ENCODE measurements at places on chromosomes 7 and 10.

- DNase-seq: peak; percentile 55
These were observed 1.3 kb upstream of the SLC26A5 start for GRCh38 chr7:103447073-103447960.

DNA sequence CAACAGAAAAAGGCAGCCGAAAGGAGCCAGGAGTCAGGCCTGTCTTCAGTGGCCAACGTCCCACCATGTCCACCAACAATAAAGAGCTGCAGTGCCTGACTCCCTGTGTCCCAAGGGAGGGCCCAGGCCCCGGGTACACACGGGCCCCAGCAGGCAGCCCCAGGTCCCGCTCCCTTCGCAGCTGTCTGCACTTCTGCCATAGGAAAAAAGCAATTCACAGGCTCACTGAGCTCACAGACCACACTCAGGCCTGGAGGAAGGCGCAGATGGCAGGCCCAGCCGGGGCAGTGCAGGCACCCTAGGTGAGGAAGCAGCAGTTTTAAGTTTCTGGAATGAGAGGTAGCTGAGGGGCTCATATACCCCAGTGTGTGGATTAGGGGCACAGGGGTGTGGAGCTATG is 100.5 kb downstream of the PRKAG2 start:
- no peak for DNase-seq

GRCh38 chr7:149473251-149473650 is 12.4 kb upstream of the ZNF777 start:
- no peak for DNase-seq

DNA sequence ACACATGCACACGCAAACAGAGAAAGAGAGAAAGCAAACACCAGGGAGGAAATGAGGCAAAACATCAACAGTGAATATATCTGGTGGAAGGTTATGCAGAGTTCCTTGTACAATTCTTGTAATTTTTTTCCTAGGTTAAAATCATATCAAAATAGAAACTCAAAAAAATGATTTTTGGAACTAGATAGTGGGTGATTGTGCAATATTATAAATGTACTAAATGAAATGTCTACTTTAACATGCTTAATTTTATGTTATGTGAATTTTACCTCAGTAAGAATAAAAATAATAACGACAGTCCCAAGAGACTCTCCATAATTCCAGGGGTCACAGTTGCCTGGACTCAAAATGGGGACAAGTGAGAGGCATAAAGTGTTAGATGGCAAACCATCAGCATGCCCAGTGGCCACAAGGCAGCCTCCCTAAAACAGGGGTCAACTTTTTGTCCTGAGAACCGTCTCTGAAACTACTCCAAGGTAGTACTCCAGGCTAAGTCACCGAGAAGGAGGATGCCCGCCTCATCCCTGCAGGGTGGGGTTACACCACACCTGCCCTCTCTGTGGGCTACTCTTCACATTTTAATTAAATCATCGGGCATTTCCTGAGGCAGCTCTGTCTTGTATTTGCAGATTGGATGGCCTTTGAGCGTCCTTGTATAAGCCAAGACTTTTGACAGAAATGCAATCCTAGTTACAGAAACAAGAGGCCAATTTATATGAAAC is 267.7 kb downstream of the ELMO1 start:
- no peak for DNase-seq

DNA sequence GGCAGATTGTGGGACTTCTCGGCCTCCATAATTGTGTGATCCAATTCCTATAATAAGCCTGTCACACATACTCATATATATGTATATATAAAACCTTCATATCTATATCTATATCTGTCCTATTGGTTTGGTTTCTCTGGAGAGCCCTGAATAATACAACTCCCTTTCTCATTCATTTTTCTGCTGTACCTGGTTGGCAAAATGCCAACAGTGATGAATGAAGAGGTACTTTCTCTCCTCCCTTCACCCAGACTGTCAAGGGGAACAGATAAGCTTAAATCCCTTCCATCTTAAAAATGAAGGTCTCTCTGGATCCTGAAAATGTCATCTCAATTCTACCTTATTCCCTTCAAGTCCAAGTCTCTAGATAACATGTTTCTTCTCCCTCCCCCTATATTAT is 60.3 kb upstream of the FOXP2 start:
- no peak for DNase-seq

DNA sequence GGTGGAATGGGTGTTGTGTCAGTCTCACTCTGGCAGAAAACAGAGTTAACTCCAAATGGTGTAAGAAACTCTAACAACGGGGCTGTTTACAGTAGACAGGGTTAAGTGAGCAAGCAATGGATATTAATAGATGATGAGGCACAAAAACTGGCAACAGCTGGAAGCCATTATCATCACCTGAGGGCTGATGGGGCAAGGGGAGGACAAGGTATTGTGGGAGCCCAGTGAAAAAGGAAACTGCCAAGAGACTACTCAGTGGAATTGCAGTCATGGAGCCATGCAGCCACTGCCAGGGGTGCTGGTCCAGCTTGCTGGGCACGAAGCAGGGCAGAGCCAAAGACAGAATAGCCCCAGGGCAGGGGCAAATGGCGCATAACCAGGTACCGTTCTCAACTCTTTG is 260.7 kb downstream of the BICC1 start:
- DNase-seq: no peak

GRCh38 chr10:132671228-132672154 is 114.5 kb downstream of the NKX6-2 start:
- peak; percentile 31 for DNase-seq

GRCh38 chr10:113121153-113121552 is 171.1 kb downstream of the TCF7L2 start:
- no peak for DNase-seq

- DNase-seq: no peak
These were observed 30.6 kb downstream of the IL15RA start for GRCh38 chr10:5946786-5947185.

- DNase-seq: no peak
These were observed 125.4 kb downstream of the MAPK8 start for GRCh38 chr10:48431871-48432270.

GRCh38 chr10:79128923-79129305 is 60.1 kb downstream of the ZMIZ1 start:
- no peak for DNase-seq

DNA sequence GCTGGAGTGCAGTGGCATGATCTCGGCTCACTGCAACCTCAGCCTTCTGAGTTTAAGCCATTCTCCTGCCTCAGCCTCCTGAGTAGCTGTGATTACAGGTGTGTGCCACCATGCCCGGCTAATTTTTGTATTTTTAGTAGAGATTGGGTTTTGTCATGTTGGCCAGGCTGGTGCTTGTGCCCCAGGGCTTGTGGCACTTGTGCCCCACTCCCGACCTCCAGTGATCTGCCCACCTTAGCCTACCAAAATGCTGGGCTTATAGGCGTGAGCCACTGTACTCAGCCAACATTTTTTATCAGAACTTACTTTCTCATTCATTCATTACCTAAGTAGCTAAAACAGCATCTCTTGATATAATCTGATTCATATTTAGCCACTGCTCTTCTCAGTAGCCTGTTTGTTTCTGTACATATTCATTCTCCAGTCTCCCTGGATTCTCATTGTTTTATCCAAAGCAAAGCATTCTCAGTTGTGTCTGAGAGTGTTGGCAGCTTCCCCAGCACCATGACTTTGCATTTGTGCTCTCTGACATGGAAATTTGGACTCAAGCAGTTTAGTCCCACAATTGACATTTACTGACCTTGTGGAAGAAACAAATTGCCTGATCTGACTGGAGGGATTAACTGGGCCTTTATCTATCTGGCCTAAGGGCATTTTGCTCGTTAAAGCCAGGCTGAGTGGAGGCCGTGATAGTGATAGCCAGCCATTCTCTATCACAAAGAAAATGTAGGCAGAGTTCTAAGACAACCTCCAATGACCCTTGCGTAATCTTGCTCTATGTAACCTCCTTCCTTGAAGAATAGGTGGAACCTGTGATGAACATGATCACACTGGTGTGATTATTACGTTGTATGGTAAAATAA is 44.9 kb downstream of the AKR1B15 start:
- DNase-seq: no peak

DNA sequence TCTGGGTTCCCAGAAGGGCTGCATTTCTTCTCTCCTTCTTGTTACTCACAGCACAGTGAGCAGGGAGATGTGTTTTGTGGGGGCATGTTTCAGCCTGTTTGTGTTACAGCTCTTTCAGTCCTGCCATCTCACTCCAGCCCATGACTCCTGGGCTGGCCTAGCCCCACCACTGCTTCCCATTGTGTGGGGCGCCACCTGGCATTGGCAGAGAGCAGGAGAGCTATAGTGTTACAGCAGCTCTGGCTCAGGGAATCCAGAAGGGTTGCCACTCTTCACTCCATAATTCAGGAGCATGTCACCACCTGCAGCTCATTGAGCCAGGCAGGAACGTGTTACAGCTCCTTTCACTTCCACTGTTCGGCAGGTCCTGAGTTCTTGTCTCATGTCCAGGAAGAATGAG is 30.0 kb downstream of the CLDN12 start:
- DNase-seq: no peak

DNA sequence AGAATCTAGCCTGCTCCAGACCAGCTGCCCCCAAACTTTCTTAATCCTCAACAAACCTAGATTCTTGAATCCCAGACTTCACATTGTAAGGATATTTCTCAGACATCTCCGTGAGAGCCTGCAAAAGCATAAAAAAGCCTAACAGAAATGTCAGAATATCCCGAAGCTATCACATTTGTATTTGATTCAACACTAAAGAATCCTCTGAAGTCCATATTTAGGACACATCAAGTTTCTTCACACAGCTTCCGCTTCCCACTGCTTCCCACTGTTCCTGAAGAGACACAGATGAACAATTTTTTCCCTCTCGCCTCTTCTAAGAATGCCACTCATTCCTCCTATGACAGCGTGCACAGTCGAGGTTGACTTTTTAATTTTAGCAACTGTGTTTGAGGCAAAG is 396.2 kb upstream of the IGFBP3 start:
- DNase-seq: no peak

GRCh38 chr7:130293521-130293920 is 560 bp downstream of the CPA4 start:
- no peak for DNase-seq

DNA sequence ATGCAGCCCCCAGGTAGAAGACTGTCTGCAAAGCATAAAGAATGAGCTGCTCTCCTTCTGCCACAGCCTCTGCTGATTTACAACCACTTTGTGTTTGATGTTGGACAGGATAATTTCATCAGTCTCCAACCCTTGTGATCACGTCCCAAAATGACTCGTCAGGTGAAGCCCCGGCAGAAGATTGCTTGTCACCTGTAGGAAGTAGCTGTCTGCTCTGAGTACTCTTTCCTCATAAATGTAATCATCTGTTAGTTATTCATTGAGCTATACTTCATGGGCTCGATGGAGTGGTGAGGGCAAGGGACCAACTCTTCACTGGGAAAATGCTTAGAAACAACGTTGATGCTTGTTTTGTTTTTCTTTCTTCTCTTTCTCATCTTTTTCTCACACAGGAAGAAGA is 290.9 kb upstream of the SP8 start:
- no peak for DNase-seq

GRCh38 chr7:80309377-80309776 is 174.7 kb downstream of the GNAI1 start:
- DNase-seq: no peak

GRCh38 chr7:24158975-24159374 is 125.0 kb upstream of the NPY start:
- no peak for DNase-seq

DNA sequence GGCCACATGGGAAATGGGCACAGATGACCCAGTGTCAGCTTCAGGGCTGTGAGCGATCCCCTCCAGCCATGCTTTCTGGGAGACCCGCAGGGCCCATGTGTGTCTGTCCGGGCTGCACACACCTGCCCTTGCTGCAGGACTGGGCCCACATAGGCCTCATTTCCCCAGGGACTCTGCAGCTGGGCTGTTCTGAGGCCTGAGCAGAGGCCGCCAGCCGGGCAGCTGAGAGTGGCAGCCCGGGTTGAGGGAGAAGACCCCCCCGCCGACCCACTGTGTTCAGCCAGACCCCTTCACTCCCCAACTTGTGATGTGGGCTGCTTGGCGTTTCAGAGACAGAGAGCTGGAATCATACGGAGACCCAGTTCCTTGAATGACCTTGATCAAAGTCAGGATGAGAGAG is 50.1 kb upstream of the DPYSL4 start:
- DNase-seq: no peak

GRCh38 chr7:154864523-154864891 is 138.4 kb downstream of the PAXIP1 start:
- DNase-seq: no peak

- peak; percentile 26 for DNase-seq
These were observed 147.9 kb upstream of the FRMD4A start for GRCh38 chr10:14478604-14479003.

DNA sequence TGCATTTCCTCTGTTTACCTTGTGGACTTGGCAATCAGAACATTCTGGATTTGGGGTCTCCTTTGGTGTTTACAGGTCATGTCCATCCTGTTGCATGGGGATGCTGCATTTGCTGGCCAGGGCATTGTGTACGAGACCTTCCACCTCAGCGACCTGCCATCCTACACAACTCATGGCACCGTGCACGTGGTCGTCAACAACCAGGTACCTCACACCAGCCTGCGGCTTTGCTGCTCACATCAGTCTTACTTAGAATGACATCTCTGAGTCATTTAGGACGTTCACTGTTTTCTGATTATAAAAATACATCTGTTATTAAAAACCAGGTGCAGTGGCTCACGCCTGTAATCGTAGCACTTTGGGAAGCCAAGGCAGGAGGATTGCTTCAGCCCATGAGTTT is 67.0 kb upstream of the ZMIZ2 start:
- no peak for DNase-seq

DNA sequence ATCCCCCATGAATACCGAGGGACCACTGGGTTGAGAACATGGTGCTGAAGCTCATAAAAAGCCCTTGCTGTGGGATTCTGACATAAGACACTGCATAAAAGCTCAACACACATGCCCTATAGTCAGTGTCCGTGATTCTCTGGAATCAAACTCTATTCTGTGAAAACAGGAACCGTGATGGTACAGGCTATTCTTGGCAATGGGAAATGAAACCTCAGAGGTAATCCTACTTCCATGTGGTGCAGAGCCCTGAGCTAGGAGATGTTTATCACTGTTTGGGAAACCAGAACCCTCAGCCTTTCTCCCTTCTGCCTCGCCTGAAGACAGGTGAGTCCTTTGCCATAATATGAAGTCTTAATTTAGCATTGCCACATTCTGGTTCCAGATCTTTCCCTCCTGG is 80.8 kb upstream of the PRSS1 start:
- DNase-seq: no peak

- DNase-seq: peak; percentile 63
These were observed 37.0 kb upstream of the EGR2 start for GRCh38 chr10:62852961-62853702.

- DNase-seq: no peak
These were observed 28.4 kb upstream of the CDHR3 start for GRCh38 chr7:105934572-105935185.

GRCh38 chr10:79180414-79181221 is 111.9 kb downstream of the ZMIZ1 start:
- DNase-seq: no peak

DNA sequence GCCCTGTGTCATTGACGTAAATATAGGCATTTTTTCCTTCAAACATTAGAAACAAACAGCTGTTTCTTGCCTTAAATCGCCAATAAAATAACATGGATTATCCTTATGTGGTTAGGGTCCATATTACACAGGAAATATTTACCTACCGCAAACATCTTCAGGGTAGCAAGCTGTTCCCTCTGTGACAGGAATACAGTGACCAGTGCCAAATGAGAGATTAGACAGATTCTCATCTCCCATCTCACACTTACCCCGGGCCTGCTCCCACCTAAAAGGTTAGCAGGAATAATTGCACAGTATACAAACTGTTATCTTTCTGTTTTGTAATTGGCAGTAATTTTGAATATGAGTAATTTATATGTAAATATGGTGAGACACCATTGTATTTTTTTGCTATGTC is 16.5 kb downstream of the MKI67 start:
- no peak for DNase-seq

Data from activated T-cell treated with anti-CD3 and anti-CD28 coated beads, Interleukin-2, amount 50 U/mL, for 48 hours (primary cell).